Endothelial cell (in vitro differentiated cells): ENCODE measurements at places on chromosomes 1 and 21. TPM values are rescaled to one million over a fixed set of nuclear protein-coding genes. Genes with fewer than 3 reads are reported as not detected.

GRCh38 chr1:62784509-62785365, 805 bp downstream of the ATG4C start:
- no peak for DNase-seq

Gene TTLL10
- not detected for total RNA-seq

- no peak for DNase-seq
Observed at GRCh38 chr1:46284597-46285564, 18.5 kb downstream of the LRRC41 start.

- DNase-seq, result no peak
Observed at GRCh38 chr1:13699510-13699909, 478 bp upstream of the PRDM2 start.

DNA sequence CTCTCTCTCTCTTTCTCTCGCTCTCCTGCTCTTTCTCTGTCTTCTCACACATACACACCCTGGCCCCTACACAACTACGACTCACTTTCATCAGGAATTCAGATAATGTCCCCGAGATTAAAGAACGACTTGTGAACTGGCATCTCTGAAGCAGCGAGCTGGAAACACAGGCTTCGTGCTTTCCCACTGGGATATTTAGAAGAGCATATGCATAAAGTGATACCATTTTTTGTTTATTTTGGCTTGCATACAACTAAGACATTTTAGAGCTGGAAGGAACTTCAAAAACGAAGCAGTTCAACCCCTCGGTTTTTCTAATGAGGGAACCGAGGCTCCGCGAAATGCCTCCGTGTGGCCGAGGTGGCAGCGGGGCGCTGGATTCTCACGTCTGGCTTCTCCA, 88.6 kb downstream of the ZBTB18 start:
- no peak for DNase-seq

Gene HES2
- total RNA-seq, result 0.10 TPM

DNA sequence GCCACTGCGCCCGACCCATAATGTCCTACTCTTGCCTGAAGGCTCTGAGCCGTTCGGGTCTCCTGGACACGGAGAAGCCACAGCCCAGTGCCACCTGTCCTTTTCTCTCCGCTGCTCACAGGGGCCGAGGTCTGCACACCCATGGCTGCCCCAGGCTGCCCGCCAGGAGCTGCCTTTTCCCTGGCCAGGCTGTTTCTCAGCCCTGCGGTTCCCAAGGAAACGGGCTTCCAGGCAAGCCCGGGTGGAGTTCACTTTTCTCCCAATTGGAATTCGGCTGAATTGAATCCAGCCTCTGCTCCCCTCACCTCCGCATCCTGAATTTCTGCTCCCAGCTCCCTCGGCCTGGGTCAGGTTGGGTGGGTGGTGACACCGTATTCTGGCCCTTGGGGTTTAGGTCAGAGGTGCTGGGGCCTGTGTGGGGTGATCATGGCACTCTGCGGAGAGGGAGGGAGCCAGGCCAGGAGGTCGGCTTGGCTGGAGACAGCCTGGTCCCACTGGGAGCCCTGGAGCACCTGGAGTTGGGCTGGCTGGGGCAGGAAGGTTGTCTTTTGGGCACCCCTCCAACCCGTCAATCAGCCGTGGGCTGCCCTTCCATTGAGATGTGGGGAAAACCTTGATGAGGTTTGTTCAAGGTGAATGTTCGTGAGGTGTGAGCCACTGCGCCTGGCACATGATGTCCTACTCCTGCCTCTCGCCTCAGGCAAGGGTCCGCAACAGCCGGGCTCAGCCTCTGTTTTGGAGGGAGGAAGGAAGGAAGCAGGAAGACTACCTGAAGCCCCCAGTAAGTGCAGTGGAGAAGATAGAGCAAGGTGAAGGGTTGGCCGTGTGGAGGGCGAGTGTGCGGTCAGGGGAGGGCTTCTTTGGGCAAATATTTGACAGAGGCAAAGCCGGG, 25.1 kb downstream of the RRP1 start:
- DNase-seq, result no peak

DNA sequence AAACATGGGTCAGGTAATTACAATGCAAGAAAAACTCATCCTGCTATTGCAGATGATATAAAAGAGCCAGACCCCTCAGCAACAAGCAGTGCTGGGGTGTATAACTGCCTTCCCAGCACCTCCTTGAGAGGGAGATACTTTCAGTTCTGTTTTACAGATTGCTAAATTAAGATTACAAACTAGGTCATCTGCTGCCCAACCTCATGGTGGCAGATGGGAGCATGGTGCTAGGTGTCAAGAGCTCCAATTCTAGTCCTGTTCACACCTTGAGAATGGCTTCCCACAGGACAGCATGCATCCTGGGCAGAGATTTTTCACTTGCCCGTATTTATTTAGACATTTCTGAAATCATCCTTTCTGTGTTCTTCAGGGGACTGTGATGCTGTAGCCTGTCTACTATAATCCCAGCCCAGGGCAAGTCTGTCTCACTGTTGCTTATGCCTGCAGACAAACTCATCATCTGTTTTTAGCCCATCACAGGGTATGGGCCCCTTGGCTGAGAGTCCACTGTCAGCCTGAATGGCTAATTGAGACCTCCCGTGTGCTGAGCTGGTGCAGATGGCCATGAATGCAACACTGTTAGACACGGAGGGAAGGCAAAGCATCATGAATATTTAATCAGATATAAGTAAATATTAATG, 40.2 kb upstream of the PBX1 start:
- DNase-seq, result no peak
